ENCODE measurements at places on chromosomes 13 and 19.

DNA sequence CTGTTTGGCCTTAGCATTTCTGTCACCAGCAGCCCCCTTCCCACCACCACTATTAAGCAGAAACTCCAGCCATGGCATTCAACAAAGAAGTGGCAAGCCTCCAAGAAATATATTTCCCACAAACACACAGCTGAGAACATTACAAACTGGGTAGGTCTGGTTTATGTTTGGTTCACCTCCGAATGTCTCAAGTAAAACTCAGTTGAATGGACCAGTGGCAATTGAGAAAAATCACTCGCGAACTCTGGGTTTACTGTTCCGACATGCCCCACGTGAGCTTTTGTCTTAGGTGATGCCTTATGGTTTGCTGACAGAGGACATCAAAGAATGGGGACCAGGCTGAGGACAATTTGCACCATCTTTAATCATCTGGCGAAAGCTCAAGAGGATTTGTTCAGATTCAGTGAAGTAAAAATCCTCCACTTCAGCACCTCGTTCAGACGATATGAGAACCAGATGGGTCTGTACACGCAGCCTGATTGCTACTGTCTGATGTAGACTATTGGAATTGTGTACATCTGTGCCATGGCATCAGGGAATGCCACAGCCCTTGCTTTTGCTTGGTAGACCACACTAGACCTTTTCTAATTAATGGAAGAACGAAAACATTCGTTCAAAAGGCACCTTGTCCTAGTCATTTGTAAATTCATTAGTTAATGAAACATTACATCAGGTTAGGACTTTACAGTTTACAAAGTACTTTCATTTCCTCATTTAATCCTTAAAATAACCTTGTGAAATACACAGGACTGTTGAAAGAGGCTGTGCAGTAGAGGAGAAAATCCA is 59.4 kb downstream of the SLC10A2 start:
- no peak for DNase-seq

GRCh38 chr13:85724546-85725432 is 74.4 kb downstream of the SLITRK6 start:
- DNase-seq: no peak

GRCh38 chr13:107803822-107804495 is 411.4 kb downstream of the LIG4 start:
- peak; percentile 95 for DNase-seq

DNA sequence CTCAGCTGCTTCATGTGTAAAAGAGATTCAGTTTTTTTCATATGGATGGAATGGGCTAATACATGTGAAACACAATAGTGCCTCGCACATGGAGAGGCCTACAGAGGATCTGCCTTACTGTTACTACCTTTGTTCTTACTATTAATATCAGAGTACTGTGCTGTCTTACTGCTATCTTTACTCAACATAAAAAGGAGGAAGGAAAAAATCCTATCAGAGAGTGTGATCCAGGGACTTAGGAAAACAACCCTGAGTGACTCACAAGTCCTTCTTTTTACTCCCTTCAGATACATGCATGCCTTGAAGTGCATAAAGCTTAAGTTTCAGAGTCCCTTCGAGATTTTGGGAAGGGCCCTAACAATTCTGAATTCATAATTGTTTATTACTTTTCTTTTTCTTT is 136.8 kb downstream of the TBC1D4 start:
- DNase-seq: no peak

- no peak for DNase-seq
Observed at GRCh38 chr13:103192511-103193135, 126.4 kb upstream of the SLC10A2 start.

- no peak for DNase-seq
Observed at GRCh38 chr13:100280681-100281080, 191.8 kb downstream of the PCCA start.

- DNase-seq: no peak
Observed at GRCh38 chr19:35351411-35352176, 3.9 kb downstream of the FFAR1 start.

- no peak for DNase-seq
Observed at GRCh38 chr19:45884682-45885555, 1.0 kb downstream of the IRF2BP1 start.

- no peak for DNase-seq
Observed at GRCh38 chr13:79869326-79869725, 388.4 kb downstream of the NDFIP2 start.

DNA sequence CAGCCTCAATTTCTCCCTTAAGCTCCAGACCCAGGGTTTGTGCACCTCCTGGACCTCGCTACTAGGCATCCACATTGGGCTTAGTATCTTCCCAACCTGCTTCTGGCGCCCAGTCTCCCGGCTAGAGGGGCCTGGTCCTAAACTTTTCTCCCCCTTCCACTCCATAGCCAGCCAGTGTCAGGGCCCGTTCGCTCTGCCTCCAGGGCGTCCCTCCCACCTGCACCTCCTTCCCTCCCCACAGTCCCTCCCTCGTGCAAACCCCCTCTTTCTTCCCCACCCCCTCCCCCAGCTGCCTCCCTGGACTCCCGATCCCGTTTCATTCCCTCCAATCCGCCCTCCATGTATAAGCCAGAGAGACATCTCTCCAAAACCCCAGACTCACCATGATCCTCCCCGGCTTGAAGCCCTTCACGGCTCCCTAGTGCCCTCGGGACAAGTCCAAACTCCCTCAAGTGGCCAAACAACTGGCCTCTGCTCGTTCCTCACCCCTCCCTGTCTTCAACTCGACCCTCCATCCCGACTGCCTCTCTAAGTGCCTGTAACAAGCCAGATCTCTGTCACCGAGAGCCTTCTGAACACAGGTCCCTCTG is 997 bp upstream of the SAMD4B start:
- no peak for DNase-seq

GRCh38 chr19:21611659-21612402 is 106.4 kb downstream of the ZNF429 start:
- DNase-seq: no peak

DNA sequence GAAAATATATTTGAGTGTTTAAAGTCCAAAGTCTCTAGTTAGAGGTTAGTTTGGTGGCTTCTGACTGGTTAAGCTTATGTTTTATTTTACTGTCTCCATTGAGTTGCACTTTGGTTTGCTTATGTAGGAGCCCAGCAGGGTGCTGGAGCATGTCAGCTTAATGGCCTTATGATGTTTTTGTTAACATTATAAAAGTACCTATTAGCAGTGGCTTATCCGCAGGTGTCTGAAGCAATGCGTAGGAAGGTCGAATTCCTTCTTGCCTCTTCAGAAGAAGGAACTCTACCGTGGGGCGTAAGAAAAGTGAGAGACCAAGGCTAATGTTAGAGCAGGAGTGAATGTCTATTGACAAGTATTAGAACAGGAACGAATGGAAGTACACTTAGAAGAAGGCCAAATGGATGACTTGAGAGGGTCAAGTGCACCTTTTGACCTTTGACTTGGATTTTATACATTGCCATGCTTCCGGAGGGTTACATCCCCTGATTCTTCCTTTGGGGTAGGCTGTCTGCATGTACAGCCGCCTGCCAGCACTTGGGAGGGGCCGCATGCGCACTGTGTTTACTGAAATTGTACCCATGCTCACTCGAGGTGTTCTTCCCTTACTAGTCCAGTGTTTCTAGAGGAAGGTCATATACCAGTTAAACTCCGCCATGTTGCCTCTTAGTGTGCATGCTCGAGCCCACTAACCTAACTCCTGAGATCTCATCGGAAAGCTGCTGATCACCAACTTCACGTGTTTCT is 793.9 kb upstream of the PCDH9 start:
- DNase-seq: no peak

- no peak for DNase-seq
Observed at GRCh38 chr19:51777570-51778462, 16.8 kb downstream of the FPR2 start.

DNA sequence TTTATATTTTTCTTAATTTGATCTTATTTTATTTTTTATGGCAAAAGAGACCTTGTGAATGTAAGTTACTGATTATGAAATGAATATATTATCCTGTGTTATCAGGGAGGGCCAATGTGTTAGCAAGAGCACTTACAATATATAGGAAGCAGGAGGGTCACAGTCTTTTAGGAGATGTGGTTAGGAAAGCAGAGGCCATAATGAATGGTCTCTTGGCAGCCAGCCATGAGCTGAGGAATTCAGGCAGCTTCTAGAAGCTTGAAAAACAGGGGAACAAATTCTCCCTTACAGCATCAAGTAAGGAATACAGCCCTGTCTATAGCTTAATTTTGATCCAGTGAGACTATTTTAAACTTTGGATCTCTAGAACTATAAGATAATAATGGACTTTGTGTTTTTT is 2374.6 kb downstream of the PCDH9 start:
- DNase-seq: no peak

DNA sequence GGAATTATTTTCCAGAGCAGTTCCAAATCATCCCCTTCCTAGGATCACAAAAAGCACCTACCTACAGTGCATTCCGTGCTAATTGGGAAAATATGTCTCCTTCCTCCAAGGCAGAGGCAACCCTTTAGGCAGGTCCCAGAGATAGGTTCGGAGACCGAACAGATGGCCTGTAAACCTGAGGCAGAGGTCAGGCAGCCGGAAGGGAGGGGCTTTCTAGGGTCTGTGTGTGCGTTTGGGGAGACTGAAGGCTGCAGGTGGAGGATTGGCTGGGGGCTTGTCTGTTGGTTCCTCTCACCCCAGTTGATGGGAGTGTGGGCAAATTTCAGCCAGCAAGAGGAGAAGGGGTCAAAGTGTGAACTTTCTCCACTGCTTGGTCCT is 7.1 kb downstream of the KCNN4 start:
- no peak for DNase-seq

GRCh38 chr13:82800391-82800790 is 1081.9 kb downstream of the SLITRK1 start:
- DNase-seq: no peak
